ENCODE measurements at places on chromosomes 12 and 14. TPM values are rescaled to one million over a fixed set of nuclear protein-coding genes. Genes with fewer than 3 reads are reported as not detected.

Gene DHRS2
- 6.0 TPM for total RNA-seq

Gene KCNA5
- total RNA-seq, result not detected

Gene VRTN
- not detected for total RNA-seq

Gene BDKRB2
- total RNA-seq, result 1.1 TPM

Gene CFAP251
- 1.3 TPM for total RNA-seq

Gene KRT4
- 2.1 TPM for total RNA-seq

Gene IL31
- total RNA-seq, result not detected

Gene DPY19L2
- total RNA-seq, result 1.6 TPM

Gene FGF6
- not detected for total RNA-seq

Gene LHX5
- total RNA-seq, result 0.06 TPM

Gene SLC7A8
- total RNA-seq, result 3.2 TPM

Gene PIWIL1
- total RNA-seq, result not detected

Gene GPRC5D
- total RNA-seq, result not detected

Gene SAMD4A
- total RNA-seq, result 16.3 TPM

Gene TMEM106C
- 125 TPM for total RNA-seq

Data from A549 treated with dexamethasone at 1 μM for 4 hours (cell line).